Erythroblast (primary cell): ENCODE measurements at places on chromosomes 2 and 18.
A peak's percentile ranks its signal among the peaks of the same experiment; 100 is the strongest.

GRCh38 chr2:68044099-68044498 lies 18.7 kb downstream of the C1D start:
- no peak for DNase-seq

- DNase-seq = no peak
Measured at GRCh38 chr2:217875138-217875537, 127.7 kb downstream of the TNS1 start.

GRCh38 chr2:42314892-42315468 lies 46.0 kb downstream of the COX7A2L start:
- no peak for DNase-seq

- DNase-seq = no peak
Measured at GRCh38 chr2:62424899-62425298, 81.1 kb downstream of the TMEM17 start.

GRCh38 chr2:201130524-201131186 lies 14.7 kb downstream of the CFLAR start:
- DNase-seq = peak; percentile 85

- DNase-seq = no peak
Measured at GRCh38 chr18:74563999-74564398, 29.7 kb downstream of the CNDP1 start.

- no peak for DNase-seq
Measured at GRCh38 chr2:37576831-37577230, 94.6 kb downstream of the CDC42EP3 start.

GRCh38 chr2:63837036-63837594 lies 4.6 kb upstream of the UGP2 start:
- DNase-seq = no peak

- no peak for DNase-seq
Measured at GRCh38 chr2:6741229-6741628, 124.5 kb downstream of the CMPK2 start.

GRCh38 chr2:144496092-144496976 lies 23.6 kb downstream of the ZEB2 start:
- no peak for DNase-seq

- no peak for DNase-seq
Measured at GRCh38 chr2:112699984-112700667, 20.7 kb upstream of the NT5DC4 start.

GRCh38 chr18:13914756-13915155 lies 580 bp downstream of the MC2R start:
- DNase-seq = no peak

DNA sequence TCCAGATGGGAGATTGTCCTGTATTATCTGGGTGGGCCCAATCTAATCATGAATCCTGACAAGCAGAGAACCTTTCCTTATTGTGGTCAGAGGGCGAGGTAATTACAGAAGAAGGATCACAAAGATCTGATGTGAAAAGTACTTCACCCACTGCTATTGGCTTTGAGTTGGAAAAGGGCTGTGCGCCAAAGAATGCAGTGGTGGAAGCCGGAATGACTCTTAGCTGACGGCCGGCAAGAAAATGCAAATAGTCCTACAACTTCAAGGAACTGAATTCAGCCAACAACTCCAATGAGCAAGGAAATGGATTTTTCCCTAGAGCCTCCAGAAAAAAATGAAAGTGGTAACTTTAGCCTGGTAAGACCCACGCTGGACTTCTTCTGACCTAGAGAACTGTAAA lies 67.3 kb downstream of the CTNNA2 start:
- DNase-seq = no peak

DNA sequence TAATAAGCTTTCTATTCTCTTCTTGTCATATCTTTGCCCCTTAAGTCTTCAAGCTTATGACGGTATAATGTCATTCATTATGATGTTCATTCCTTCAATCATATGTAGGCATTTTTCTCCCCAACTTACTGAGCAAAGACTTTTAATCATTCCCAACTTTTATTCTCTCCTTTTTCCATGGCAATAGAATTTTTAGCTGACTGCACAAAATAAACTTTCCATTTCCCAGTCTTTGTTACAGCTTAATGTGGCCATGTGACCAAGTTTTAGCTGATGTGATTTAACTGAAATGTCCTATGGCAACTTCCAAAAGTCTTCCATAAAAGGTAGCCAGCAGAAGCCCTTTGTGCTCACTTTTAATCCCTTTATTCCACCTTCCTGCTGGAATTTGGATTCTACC lies 152.5 kb downstream of the ANKRD30B start:
- DNase-seq = no peak

- DNase-seq = no peak
Measured at GRCh38 chr18:27073404-27073830, 111.7 kb downstream of the CHST9 start.

DNA sequence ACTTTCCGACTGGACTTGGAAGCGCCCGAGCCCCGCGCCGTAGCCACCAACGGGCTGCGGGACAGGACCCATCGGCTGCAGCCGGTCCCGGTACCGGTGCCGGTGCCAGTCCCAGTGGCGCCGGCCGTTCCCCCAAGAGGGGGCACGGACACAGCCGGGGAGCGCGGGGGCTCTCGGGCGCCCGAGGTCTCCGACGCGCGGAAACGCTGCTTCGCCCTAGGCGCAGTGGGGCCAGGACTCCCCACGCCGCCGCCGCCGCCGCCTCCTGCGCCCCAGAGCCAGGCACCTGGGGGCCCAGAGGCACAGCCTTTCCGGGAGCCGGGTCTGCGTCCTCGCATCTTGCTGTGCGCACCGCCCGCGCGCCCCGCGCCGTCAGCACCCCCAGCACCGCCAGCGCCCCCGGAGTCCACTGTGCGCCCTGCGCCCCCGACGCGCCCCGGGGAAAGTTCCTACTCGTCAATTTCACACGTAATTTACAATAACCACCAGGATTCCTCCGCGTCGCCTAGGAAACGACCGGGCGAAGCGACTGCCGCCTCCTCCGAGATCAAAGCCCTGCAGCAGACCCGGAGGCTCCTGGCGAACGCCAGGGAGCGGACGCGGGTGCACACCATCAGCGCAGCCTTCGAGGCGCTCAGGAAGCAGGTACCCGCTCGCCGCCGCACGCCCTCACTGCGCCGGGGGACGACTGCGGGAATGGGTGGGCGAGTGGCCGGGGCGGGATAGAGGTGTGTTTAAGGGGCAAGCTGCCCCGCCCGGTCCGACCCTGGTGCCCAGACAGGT lies 713 bp downstream of the ATOH8 start:
- DNase-seq = peak; percentile 41

DNA sequence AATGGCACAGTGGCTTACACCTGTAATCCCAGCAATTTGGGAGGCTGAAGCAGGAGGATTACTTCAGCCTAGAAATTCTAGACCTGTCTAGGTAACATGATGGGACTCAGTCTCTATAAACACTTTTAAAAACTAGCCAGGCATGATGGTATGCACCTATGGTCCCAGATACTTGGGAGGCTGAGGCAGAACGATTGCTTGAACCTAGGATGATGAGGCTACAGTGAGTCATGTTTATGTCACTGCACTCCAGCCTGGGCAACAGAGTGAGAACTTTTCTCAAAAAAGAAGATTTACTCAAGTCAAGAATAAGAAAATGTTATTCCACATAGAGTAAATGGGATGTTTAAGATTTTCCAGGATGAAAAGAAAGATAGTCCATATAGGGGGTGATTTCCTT lies 158.6 kb downstream of the HNMT start:
- no peak for DNase-seq

GRCh38 chr2:201707753-201708152 lies 9.3 kb upstream of the MPP4 start:
- no peak for DNase-seq

DNA sequence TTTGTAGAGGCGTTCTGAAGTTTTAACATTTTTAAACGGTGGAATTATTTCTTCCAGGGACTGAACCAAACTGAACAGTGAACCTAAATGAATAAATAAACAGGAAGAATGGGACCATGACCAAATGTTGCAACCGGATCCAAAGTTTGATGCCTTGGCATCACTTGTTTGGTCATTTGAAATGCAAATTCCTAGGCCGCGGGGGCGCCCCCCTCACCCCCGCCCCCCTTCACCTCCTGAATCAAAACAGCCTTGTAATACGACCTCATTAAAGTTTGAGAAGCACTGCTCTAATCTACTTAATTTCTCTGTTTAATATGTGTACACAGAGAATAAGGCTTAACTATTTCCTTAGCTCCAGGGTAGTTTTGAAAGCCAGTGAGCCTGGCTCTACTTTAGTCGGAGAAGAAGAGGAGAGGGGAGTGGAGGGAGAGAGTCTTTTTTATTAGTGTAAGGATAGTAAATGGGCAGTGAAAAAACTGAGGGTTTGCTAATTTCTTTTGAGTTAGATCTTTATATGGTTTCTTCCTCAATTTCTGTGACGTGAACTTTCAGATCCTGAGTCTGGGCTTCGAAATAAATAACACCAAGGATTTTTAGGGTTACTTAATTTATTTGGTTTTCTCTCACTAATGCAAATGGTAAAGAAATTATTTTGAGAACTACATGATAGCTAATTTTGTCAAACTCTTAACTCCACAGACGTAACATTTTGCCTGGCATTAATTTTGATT lies 5.7 kb downstream of the C2orf80 start:
- DNase-seq = no peak

DNA sequence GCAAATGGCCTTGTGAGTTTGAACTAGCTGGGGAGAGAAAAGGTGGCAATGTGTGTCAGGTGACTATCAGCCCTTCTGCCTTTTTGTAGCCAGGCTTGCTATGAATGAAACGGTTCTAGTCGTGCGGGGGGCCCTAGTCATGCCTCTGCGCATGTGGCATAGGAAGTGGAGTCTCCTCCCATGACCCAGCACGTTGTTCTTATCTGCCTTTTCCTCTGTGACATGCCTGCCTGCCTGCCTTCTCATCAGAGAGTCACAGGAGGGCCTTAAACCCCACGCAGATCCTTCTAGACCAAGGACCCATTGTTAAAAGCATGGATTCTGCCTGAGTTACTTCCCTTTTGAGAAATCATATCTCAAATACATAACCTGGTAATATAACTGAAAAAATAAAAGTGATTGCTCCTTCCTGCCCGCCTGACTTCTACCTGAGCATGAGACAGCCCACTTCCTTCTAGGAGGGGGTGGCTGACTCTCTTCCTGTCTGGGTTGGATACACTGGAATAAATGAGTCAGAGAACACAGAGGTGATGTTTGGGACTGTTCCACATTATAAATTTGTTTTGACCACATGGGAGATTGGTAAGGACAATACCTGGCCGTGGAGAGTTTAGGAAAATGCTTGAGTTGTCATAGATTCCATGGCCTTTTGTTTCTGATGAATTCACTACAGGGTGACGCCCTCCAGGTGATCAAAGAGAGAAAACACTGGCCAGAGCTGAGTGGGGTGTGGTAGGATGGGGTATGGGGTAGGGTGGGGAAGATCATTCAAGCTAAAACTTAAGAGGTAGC lies 49.8 kb downstream of the FBLN7 start:
- peak; percentile 84 for DNase-seq

DNA sequence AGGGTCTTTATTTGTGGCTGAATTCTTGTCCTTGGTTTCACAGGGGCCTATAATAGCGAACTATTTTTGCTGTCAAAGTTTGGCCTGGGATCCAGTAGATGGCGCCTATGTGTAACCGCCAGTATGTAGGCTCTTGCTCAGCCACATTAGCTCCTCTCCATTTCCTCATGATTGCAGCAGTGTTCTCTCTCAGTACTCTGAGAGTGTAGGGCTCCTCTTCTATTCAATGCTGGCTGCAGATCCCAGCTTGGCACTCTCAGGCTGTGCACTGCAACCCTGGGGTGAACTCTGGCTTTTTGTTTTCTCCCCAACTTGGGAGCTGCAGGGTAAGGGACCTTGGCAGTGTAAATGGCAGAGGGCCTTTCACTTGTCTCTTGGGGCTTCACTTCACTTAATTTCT lies 344.6 kb upstream of the CHAC2 start:
- DNase-seq = peak; percentile 68

GRCh38 chr2:86671337-86671981 lies 47.8 kb upstream of the RNF103 start:
- DNase-seq = peak; percentile 51

DNA sequence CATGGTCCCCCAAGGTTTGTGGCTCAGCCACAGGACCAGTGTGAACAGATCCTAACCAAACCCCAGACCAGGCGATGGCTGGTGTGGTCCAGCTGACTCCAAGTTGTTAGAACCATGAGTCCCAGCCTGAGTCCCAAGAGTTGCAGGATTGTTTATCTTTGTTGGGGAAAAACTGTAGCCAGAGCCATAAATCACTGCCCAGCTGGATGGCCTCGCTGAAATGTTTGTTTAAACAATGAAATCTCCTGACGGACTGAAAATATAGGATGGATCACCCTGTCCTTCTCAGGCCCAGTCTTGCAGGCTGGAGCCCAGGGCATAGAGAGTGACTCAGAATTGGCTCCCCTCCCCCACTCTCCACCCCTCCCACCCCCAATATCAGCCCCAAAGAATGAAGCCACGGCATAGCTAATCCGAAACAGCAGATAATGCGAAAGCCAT lies 36.4 kb downstream of the PKDCC start:
- no peak for DNase-seq

DNA sequence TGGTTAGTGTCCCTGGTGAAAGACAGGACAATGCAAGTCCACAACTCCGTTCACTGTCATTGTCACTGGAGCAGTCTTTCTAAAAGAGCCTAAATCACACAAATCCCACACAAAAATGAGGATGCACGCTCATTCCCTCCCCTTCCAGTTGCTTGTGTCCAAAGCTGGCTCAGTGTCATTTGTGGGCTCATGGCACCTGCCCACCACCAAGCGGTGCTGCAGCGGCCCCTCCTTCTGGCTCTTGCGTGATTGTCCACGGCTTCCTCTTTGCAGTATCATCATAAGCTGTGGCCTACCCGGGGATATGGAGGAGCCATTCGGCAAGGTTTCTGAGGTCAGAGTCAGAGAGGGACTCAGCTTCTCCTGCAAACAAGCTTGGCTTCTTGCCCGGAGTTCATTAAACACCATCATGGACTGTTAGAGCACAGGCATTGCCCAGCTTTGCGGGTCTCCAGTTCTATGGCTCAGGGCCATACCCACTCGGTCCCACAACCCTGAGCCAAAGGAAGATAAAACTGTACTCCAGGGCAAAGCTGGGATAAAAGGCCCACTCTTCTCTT lies 179.4 kb upstream of the AGAP1 start:
- DNase-seq = no peak

DNA sequence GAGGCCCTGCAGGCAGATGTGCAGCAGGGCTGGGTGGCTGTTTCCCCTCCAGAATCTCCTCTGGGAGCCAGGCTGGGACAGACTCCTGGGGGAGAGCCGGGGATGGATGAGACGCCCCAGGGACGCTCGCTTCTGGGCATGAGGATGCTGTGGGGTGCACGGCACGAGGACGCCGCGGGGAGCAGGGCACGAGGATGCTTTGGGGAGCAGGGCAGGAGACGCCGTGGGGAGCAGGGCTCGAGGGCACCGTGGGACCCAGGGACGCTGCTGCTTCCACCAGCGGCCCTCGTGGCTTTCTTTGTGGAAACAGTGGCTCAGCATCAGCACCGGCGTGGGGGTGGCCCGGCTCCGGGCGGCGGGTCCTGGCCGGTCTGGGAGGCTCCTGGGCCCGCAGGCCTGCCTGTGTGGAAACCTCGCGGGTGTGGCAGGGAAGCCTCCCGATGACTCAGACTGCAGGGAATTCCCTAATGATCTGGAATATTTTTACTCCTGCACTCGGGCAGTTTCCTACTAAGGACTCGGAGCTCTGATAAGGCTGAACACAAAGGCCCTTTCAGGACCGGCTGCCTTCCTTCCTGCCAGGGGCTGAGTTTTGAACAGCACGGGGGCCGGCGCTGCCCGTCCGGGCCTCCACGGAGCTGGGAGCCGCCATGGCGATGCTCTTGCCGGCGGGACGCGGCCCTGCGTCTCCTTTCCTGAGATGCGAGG lies 62.6 kb downstream of the NFATC1 start:
- no peak for DNase-seq

GRCh38 chr2:59232394-59233165 lies 991.5 kb upstream of the FANCL start:
- no peak for DNase-seq

- DNase-seq = no peak
Measured at GRCh38 chr18:61946449-61946848, 53.6 kb upstream of the RNF152 start.
